ENCODE measurements at places on chromosomes 3 and 15.

- no peak for DNase-seq
Observed at GRCh38 chr3:17044855-17045254, 160.1 kb downstream of the PLCL2 start.

DNA sequence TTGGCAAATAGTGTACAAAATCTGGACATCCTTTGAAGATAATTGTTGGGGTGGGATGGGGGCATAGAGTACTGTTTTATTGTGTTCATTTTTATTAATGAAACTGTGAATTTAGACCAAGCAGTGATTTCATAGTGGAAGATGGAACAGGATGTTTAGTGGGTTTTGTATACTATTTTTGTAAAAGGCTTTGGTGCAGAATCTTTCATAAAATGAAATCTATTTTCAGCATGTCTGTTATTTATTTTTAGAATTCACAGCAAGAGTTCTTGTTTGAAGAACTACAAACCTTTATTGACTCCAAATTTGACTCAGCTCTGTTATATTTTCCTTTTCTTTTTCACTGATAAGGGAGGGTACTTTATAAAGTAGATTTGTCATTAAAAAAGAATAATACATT is 145.4 kb downstream of the AKAP13 start:
- no peak for DNase-seq

- DNase-seq = no peak
Observed at GRCh38 chr3:73144276-73144675, 82.8 kb downstream of the EBLN2 start.

DNA sequence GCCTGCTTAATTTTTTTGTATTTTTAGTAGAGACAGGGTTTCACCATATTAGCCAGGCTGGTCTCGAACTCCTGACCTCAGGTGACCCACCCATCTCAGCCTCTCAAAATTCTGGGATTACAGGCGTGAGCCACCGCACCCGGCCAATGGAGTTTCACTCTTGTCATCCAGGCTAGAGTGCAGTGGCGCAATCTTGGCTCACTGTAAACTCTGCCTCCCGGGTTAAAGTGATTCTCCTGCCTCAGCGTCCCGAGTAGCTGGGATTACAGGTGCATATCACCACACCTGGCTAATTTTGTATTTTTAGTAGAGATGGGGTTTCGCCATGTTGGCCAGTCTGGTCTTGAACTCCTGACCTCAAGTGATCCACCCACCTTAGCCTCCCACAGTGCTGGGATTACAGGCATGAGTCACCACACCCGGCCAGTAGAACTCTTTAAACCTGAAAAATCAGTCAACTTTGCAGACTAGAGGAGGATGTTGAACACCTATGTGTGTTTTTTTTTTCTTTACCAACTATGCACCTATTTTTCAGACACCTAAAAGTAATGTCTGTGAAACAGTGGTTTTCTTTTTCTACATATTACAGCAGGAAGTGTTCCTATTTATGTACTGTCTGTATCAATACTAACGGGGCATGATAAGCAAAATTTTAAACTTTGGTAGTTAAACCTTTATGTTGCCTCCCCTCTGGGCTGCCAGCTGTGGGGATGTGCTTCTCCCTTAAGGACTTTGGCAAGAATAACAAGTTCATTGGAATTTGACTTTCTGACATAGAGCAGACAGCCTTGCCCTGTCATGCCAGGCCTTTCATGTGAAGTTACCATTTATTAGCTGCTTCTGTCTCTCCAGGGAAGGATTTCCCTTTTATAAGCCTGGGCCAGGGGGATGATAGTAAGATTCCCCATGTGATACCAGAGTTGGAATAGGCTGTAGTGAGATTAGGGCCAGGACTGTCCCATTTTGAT is 8.1 kb downstream of the ARIH2 start:
- DNase-seq = no peak

DNA sequence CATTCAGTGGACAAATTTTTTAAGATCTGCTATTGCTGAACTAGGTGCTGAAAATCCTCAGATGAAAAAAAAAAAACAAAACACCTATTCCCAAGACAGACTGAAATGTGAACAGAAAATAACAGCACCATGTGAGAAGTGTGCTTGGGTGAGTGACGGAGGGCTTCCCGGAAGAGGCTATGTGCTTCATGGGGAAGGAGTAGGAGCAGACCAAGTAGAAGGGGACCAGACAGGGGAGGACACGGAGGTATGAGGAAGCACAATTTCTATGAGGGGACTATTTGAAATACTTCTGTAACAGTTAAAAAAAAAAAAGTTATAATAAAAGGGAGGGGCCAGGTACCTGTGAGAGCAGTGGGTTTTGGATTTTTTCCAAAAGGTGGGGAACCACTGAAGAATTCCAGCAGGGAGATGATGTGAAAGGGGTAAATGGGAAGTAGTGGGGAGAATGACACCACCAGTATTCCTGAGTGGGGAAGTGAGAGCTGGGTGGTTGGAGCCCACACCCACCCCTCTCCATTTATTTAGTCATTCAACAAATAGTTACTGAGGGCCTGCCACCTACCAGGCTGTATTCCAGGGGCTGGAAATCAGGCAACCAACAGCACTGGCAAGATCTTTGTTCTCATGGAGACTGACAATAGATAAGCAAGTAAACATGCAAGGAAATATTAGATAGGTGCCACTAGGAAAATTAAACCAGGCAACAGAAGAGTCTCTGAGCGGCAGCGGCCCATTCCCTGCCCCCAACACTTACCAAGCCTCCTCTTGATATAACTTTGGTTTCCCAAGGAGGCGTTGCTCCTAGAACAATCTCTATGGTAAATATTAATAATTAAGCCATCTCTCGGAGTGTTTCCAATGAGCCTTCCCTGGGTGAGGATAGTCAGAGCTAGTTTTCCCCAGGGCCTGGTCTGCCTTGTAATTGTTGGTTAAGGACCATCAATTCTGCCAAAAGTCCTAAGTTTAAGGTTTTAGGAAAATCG is 3.8 kb upstream of the USP3 start:
- DNase-seq = no peak
